Sigmoid colon (tissue), 7 donors: ENCODE measurements at places on chromosomes 12 and 14. TPM values are rescaled to one million over a fixed set of nuclear protein-coding genes. Genes with fewer than 3 reads are reported as not detected.

DNA sequence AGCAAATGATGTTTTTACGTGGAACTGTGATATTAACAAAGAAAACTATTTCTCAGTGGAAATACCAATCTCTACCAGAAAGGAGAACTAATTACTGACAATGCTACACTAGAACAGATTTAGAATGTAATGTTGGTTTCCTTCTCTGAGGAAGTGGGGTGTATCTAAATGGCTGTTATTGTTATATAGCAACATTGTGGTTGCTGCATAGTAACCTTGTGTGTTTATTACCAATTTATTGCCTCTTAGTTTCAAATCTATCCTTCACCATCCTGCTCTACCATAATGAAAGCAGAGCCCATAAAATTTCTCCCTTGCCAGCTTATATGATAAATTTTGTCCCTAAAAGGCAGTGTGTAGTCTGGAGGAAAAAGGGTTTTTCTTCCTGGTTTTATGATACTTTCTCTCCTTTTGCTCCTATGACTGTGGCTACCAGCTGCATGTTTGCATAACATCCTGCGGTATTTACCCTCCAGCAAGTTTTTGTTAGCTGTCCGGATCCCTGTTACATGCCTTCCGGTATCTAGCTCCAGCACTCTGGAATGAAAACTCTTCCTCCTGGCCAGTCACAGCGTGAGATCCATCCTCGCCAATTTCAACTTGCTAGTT lies 5.7 kb upstream of the KLRK1 start:
- H3K27me3 ChIP-seq = no peaks in the 10 kb centered on the region
- peaks cover 16% of the 10 kb centered on the region for H3K4me1 ChIP-seq
- DNase-seq = peak; percentile 71
- peak overlapping the region; percentile 73 for H3K27ac ChIP-seq

Gene GALNT9
- 0.28 TPM for total RNA-seq

- no peak overlapping the region for H3K27ac ChIP-seq
- H3K4me3 ChIP-seq = no peak overlapping the region
- no peak for DNase-seq
- H3K27me3 ChIP-seq = no peaks in the 10 kb centered on the region
- peaks cover 10% of the 10 kb centered on the region for H3K4me1 ChIP-seq
Observed at GRCh38 chr14:56092763-56093162, 25.4 kb upstream of the PELI2 start.

DNA sequence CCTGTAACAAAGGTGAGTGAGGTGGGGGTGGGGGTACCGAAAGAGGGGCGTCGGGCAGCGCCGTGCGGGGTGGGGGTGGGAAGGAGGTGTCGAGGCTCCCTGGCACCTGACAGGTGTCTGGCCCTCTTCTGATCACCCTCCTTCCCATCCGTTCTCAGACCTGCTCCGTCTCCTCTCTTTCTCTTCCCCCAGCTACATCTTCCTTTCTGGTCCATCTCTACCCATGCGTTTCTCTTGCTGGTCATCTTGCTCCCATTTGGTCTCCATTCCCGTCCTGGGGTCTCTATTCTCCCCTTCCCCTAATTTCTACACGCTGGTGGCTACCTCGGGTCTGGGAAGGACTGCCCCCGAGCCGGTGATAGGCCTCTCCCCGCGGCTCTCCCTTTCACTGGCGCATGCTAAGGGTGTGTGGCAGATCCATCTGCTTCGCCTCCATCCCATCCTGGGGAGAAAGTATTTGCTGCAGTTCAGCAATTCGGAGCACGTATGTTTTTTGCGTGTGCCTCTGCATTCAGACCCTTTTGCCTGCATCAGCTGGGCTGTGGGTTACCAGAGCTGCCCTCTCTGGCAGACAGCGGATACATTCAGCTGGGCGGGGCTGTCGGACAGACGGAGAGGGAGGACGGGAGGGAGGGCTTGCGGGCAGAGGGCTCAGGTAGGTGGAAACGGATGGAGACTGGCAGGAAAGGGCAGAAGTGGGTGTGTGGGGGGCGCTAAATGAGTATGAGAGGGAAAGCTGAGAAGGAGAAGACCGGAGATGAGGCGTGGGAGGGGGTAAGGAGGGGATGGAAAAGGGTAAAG lies 730 bp downstream of the CLSTN3 start:
- peaks cover 17% of the 10 kb centered on the region for H3K4me1 ChIP-seq
- peak overlapping the region; percentile 67 for H3K27ac ChIP-seq
- peak overlapping the region; percentile 67 for H3K4me3 ChIP-seq

Gene CFAP54
- total RNA-seq = 10.5 TPM

Gene ATP2A2
- total RNA-seq = 102 TPM

- no peaks in the 10 kb centered on the region for H3K4me1 ChIP-seq
- no peak for DNase-seq
- H3K4me3 ChIP-seq = no peak overlapping the region
- no peaks in the 10 kb centered on the region for H3K27me3 ChIP-seq
- H3K36me3 ChIP-seq = no peaks in the 10 kb centered on the region
Observed at GRCh38 chr12:23455283-23455682, 494.2 kb downstream of the SOX5 start.

DNA sequence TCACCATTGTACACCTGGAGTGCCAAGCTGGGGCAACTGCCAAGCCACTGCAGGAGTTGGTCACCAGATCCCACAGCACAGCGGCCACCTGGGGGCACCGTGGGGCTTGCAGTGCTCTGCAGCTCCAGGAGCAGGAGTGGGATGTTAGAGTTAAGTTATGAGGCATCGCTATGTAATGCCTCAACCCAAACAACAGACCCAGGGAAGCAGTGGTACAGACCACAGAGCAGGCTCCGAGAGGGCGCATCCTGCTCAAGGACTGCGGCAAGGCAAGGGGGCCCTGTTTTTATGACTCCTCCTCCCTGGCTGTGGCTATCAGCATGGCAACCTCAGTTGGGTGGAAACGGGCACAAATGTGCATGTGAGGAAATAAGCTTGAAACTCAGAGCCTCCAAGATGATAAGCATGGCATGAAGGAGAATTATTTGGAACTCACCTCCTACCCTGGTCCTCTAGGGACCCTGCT lies 63.1 kb downstream of the ARL6IP4 start:
- H3K36me3 ChIP-seq = no peaks in the 10 kb centered on the region
- no peaks in the 10 kb centered on the region for H3K27me3 ChIP-seq
- H3K4me1 ChIP-seq = peaks cover 47% of the 10 kb centered on the region
- DNase-seq = peak; percentile 95
- no peak overlapping the region for H3K4me3 ChIP-seq

- H3K4me1 ChIP-seq = no peaks in the 10 kb centered on the region
- H3K27ac ChIP-seq = no peak overlapping the region
- no peak for DNase-seq
- H3K27me3 ChIP-seq = peaks cover 8% of the 10 kb centered on the region
- no peaks in the 10 kb centered on the region for H3K36me3 ChIP-seq
Observed at GRCh38 chr12:113103756-113104450, 31.7 kb downstream of the RASAL1 start.

Gene RIC8B
- total RNA-seq = 17.6 TPM

GRCh38 chr12:89490922-89491321 lies 33.7 kb downstream of the GALNT4 start:
- no peak for DNase-seq
- no peak overlapping the region for H3K4me3 ChIP-seq
- no peaks in the 10 kb centered on the region for H3K36me3 ChIP-seq
- H3K27ac ChIP-seq = no peak overlapping the region
- H3K27me3 ChIP-seq = no peaks in the 10 kb centered on the region
- H3K4me1 ChIP-seq = no peaks in the 10 kb centered on the region

- no peak overlapping the region for H3K27ac ChIP-seq
- no peaks in the 10 kb centered on the region for H3K27me3 ChIP-seq
- H3K4me3 ChIP-seq = no peak overlapping the region
Observed at GRCh38 chr14:65160091-65160490, 57.8 kb upstream of the MAX start.

DNA sequence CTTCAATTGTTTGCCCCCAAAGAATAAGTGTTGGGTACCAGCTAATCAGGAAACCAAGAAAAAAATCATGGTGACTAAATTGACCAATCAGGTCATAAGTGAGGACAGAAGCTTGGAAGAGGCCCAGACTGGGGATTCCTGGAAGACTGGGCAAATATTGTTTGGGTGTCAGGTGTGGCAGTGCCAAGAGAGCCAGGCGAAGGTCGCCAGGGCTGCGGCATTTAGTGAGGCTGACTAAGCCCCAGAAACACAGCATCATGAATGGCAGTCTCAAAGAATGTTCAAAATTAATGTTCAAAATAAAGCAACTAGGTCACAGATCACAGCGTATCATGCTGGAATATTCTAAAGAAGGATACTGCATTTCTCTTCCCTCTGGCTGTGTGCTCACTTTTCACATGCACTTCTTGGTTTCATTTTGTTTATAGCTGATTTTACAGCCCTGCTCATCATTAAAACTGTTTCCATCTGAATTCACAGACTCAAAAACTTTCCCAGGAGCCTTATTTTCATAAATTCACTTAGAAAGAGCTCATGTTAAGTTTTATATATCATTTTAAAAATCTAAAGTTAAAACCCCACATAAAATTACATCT lies 85.3 kb upstream of the OVCH1 start:
- no peaks in the 10 kb centered on the region for H3K4me1 ChIP-seq
- no peaks in the 10 kb centered on the region for H3K27me3 ChIP-seq
- H3K36me3 ChIP-seq = no peaks in the 10 kb centered on the region
- H3K27ac ChIP-seq = peak overlapping the region; percentile 62
- no peak overlapping the region for H3K4me3 ChIP-seq
- DNase-seq = no peak

Gene MYH7
- total RNA-seq = not detected

DNA sequence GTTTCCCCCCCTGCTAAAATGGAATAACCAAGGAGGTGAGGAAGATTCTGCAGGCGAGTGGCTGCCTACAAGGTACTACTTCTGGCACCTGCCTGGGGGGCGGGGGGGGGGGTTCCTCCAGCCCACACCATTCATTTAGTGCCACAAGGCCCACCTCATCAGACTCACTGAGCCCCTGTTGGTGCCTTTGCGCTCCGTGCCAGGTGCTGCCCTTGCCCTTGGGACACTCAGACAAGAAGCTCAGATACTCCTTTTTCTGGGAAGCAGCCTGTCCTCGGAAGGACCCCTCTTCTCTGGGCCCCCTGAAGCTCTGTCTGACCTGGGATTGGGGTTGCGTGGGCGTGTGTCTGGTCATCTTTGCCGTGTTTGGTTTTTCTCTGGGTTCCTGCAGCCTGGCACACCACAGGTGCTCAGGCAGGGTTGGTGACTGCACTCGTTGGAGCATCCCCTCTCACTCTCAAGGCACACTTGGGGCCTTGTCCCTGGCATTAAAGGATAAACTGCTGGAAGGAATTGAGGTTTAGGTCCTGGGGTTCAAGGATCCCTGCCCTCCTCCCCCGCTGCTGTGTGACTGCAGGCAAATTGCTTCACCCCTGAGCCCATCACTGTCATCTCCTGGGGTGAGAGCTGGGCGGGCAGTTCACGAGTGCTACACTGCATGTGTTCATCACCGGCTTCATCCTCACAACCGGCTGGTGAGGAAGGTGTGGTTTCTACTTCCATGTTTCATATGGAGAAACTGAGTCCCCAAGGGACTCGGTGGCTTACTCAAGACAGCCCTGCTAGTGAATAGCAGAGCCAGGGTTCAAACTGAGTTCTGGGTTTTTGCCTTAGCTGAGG lies 16.9 kb downstream of the FAM222A start:
- no peak overlapping the region for H3K27ac ChIP-seq
- peak; percentile 58 for DNase-seq
- no peaks in the 10 kb centered on the region for H3K27me3 ChIP-seq
- no peak overlapping the region for H3K4me3 ChIP-seq

Gene SMOC1
- total RNA-seq = 0.71 TPM

DNA sequence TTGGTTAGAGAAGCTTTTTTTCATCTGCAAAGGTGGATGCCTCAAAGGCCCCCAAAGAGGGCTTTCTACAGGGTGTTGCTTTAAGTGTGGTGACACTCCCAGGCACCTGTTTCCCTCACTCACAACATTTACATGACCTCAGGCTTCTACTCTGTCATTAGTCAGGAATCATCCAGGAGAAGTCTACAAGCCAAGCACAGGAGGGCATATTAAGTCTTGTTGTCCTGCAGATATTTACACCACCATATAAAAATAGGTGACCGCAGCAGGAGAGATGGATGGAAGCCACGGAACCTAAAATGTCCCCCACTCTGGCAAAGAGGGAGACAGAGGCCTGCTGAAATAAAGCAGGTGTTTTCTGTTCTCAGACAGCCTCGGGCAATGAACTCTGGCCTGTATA lies 7.5 kb upstream of the DPF3 start:
- H3K36me3 ChIP-seq = no peaks in the 10 kb centered on the region
- H3K27me3 ChIP-seq = peaks cover 4% of the 10 kb centered on the region
- no peak overlapping the region for H3K27ac ChIP-seq
- DNase-seq = no peak

DNA sequence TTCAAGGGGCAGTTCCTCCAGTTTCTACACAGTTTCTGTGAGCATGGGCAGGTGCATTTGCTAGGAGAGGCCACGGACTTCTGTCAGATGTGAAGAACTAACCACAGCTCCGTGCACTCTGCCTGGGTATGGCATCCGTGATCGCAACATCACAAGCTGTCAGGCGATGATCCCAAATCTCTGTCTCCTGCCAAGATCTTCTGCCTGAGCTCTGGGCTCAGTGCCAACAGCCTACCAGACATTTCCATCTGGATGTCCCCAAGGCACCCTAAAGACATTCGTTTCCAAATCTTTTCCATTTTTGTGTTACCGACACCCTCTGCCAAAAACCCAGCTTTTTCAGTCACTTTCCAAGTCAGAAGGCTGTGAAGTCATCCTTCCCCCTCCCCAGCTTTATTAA lies 292.1 kb downstream of the GLT1D1 start:
- H3K4me1 ChIP-seq = no peaks in the 10 kb centered on the region
- no peaks in the 10 kb centered on the region for H3K36me3 ChIP-seq
- no peaks in the 10 kb centered on the region for H3K27me3 ChIP-seq
- DNase-seq = no peak

Gene CISTR
- not detected for total RNA-seq

DNA sequence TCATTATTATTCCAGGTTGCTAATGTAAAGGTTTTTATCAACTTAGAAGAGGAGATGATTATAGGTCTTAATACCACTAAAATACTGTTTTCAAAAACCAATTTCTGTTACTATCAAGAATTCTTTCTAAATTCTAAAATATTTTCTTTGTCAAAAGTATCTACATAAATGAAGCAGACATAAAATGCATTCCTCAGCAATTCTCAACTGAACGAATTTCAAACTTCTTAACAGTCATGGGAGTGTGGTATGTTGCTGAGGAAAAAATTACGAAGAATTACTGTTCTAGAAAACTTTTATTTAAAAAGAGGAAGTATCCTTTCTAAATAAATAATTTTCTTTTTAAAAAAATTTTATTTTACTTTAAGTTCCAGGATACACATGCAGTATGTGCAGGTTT lies 146.4 kb downstream of the SLC2A13 start:
- no peak for DNase-seq
- H3K27ac ChIP-seq = no peak overlapping the region
- H3K27me3 ChIP-seq = no peaks in the 10 kb centered on the region
- no peaks in the 10 kb centered on the region for H3K36me3 ChIP-seq
